Thyroid gland (tissue), 4 donors: ENCODE measurements at places on chromosomes 7 and 10.

- no peak for DNase-seq
Observed at GRCh38 chr10:628386-629045, 61.0 kb downstream of the DIP2C start.

DNA sequence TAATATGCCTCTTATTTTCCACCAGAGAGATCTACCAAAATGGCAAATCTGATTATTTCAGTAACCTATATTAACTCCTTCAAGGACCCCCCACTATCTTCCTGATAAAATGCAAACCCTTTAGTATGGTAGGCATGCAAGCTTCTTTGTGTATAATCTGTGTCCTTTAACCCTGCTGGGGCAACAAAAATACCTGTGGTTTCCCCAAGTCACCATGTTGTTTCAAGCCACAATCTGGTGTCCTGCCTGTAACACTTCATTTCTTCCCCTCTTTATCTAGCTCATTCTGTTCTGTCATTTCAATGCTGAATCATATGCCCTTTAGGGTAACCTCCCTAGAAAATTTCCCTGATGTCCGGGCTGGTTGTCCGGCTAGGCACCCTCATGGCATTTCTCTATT is 5.3 kb downstream of the CALCR start:
- DNase-seq, result no peak

GRCh38 chr7:25429731-25430130 is 201.4 kb upstream of the NPVF start:
- peak; percentile 44 for DNase-seq

- DNase-seq, result no peak
Observed at GRCh38 chr7:140201393-140201792, 24.6 kb upstream of the KDM7A start.

GRCh38 chr7:2521341-2521745 is 1.8 kb downstream of the LFNG start:
- DNase-seq, result no peak

- DNase-seq, result no peak
Observed at GRCh38 chr10:29254123-29255046, 34.5 kb upstream of the LYZL1 start.

- DNase-seq, result no peak
Observed at GRCh38 chr10:8726779-8727084, 672.2 kb downstream of the GATA3 start.

DNA sequence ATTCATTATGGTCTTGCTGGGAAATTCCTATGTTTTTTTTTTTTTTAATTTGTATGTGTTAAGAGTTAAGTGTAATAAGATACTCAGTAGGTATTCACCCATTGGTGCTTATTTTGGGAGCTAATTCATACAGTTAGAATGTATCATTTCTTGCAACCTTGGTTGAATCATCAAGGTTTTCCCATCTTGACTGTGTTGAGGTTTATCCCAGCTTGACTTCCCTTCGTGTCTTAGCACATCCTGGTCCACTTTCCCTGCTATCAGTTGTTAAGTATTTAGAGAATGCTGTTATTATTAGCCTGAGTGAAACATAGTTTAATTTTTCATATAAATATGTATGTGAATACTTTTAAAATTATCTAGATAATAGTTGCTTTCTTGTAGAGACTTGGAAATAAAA is 20.8 kb downstream of the RALA start:
- no peak for DNase-seq

- peak; percentile 12 for DNase-seq
Observed at GRCh38 chr10:59234816-59235429, 58.5 kb downstream of the PHYHIPL start.

- no peak for DNase-seq
Observed at GRCh38 chr7:33423646-33424020, 294.3 kb downstream of the BBS9 start.

DNA sequence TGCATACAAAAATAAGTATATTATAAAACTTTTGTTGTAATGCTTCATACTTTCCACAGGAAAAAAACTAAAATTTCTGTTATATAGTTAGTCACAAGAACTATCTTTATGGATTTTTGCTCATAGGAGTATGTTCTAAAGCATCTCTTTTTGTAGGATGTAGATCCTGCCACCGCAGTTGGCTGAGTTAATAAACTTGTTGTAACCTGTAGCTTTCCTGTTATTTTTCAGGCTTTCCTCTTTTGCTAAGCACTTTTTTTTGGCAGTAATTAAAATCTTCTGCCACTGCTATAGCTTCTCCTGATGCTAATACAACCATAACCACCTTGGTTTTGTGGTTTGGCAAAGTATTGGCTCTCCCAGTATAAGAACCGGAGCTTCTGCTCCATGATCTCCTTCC is 60.3 kb downstream of the WNT2 start:
- DNase-seq, result no peak

DNA sequence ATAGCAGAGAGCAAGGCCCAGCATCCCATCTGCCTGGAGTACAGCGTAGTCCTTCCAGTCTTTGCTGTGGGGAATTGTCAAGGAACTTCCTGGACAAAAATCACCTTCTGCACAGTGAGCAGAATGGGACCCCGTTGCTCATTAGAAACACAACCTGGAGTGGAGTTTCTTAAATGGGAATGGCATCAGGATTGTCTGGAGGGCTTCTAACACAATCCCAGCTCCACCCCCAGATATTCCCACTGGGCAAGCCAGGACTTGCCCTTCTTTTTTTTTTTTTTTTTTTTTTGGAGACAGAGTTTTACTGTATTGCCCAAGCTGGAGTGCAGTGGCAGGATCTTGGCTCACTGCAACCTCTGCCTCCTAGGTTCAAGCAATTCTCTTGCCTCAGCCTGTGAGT is 356.4 kb downstream of the GALNT17 start:
- no peak for DNase-seq

GRCh38 chr10:16360001-16360400 is 76.8 kb upstream of the PTER start:
- DNase-seq, result no peak

DNA sequence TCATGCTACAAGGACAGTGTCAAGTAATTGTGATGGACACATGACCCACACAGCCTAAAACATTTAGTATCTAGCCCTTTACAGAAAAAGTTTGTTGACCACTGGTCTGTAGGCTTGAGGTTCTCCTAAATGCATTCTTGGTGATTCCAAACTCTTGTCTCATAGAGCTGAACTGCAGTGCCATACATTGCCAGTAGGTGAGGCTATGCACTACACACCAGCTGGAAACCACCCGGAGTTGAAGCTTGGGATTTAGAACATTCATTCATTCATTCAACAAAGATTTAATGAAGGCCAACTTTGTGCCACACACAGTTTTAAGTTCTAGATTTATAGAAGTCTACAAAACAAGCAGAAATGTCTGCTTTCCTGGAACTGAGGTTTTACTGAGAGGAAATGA is 77.3 kb upstream of the TCF7L2 start:
- no peak for DNase-seq

GRCh38 chr7:38198366-38198765 is 20.3 kb downstream of the STARD3NL start:
- no peak for DNase-seq

DNA sequence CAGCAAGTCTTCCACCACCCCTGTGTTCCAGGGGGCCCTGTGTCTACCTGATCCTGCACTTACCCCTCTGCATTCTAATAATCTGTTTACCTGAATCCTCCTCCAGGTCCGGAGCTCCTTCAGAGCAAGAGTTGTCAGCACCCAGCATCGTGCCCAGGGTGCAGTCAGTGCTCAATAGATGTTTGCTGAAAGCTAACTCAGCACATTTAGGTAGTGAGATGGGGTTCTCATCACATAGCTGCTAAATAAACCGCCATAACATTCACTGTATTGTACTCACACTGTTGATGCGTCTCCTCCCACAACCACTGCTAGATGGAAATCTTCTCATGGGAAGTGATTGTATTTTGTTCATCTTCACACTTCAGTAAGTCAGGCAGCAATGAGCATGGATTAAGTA is 376.5 kb upstream of the C7orf33 start:
- DNase-seq, result no peak

GRCh38 chr7:128120976-128121490 is 89.8 kb upstream of the LRRC4 start:
- no peak for DNase-seq

- no peak for DNase-seq
Observed at GRCh38 chr10:104034401-104035193, 51.1 kb downstream of the COL17A1 start.

GRCh38 chr10:24457661-24458318 is 248.9 kb downstream of the KIAA1217 start:
- peak; percentile 74 for DNase-seq

- no peak for DNase-seq
Observed at GRCh38 chr10:68501691-68502090, 25.6 kb downstream of the SLC25A16 start.

- no peak for DNase-seq
Observed at GRCh38 chr10:62577076-62577475, 202.9 kb downstream of the ZNF365 start.

DNA sequence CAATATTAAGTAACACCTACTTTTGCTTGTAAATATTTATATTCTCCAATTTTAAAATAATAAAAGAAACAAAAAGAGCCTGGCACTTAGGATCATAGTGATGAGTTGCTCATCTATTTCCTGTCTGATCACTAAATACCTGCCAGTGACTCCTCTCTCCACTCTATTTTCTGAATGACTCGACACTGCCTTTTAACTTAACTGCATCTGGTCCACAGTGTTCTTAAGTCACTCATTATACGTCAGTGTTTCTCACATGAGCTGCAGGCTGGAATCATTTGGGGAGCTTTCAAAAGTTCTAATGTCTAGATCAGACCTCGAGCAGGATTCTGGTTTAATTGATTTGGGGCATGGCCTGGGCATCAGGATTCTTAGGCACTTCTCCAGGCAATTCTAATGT is 78.0 kb upstream of the AGBL3 start:
- DNase-seq, result no peak

DNA sequence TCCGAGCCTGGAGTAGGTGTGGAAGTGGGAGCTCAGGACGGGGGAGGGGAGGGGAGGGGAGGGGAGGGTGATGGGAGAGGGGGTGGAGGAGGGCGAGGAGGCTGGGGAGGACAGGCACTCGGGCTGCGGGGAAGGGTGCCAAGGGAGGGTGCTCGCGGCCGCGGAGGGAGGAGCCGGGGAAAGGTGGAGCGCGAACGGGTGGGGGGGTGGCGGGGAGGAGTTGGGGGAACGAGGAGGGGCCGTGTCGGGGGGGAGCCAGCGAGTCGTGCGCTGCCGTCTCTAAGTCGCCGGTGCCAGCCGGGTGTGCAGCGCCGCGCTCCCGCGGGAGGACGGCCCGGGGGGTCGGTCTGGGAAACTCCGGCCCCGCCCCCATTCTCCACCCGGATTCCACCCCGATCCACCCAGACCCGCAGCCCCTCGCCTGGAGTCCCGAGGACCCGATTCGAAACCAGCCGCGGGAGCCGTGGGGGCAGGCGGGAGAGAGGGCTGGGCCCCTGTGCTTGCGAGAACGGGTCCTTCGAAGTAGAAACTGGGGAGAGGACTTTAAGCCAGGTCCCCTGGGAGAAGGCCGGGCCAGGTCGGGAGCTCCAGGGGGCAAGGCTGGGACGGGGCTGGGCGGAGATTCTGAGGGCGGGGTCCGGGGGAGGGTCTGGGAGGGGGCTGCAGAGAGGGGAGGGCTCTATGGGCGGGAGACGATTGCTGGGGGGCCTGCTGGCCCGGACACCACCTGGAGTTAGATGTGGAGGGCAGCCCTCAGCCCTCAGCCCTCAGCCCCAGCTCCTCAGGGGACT is at the start of gene ZNF467:
Gene ZNF467 (minus strand): TSS at position 143 of the 791 bp plus-strand sequence. CDS start 2,556 bp downstream, outside the sequence.
- peak; percentile 88 for DNase-seq

DNA sequence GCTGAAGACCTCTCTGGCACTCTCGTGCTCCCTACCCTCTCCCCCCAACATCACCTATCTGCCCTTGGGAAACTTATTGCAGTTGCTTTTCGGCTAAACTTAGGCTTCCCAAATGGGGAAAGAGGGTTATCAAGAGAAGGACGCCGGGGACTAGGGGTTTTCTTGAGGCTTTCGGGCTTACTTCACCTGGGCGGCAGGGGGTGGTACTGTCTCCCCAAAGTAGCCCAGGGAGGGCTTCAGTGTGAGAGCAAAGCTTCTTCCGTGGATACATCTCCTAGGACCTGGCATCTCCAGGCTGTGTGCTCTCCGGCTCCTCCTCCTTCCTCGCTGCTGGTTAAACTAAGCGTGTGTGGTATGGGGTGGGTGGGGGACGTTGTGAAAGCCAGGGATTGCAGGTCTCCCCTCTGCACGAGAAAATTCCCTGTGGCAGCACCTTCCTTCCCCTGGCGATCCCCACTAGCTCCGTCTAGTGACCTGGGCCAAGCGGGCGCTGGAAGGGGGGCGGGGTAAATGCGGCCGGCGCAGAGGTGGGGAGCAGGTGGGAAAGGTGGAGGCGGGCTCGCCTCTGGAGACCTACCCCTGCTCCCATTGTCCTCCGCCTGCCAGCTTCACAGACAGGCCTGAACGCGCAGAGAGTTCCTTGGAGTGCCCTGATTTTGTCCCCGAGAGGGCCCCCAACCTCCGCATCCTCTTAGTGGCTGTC is 1.1 kb downstream of the PLXDC2 start:
- peak; percentile 60 for DNase-seq

DNA sequence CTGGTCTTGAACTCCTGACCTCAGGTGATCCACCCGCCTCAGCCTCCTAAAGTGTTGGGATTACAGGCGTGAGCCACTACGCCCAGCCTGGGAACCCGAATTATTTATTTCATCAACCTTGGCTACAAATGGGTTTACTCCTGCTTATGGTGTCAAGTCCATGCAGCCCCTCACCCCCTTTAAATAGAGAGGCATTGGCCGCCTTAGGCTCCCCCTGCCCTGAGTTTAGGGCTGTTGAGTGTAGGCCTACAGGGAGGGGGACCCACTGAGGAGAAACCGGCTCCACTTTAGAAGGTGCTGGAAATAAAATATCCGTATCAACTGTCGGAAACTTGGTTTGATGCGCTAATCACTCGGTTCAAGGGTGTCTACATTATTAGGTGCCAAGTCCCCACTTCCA is 8.7 kb upstream of the SP8 start:
- no peak for DNase-seq

DNA sequence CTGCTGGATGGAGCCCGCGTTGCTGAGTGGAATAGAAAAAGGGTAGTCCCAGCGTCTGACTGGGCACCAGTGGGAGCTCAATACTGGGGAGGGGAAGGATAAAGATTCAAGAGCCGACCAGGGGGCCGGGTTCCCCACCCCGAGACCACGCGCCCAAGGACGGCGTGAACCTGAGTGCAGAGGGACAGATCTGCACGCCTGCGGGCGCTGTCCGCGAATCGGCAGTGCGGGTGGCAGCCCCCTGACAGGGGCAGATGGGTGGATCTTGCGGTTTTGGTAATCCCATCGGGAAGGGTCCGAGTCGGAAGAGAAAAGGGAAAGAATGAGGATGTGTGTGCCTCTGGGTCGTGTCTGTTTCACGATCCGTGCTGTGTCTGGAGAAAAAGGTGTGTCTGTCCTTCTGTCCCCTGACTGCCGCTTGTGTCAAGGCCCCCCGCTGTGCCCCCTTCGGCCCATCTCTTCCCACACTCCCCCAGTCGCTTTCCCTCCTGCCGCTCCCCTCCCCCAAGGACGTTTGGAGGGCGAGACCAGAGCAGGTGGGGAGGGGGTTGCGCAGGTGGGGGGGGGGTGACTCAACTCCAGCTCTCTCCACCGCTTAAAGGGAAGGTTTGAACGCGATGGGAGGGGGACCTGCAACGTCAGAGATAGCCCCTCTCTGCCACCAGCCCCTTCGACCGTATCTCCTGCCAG is 734 bp upstream of the VGF start:
- DNase-seq, result no peak
